ENCODE measurements at places on chromosomes 7 and 10.
A peak's percentile ranks its signal among the peaks of the same experiment; 100 is the strongest.

DNA sequence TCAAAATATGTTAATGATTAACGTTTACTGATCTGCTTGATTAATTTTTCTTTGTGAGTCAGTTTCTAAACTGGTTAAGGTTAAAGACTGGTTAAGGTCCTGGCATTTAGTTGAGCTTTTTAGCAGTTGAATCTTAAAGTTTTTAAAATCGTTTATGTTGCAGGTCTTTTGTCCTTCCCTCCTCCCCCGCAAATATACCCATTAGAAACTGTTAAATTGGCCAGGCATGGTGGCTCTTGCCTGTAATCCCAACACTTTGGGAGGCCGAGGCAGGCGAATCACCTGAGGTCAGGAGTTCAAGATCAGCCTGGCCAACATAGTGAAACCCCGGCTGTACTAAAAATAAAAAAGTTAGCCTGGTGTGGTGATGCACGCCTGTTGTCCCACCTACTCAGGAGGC, 100.9 kb downstream of the PODXL start:
- no peak for DNase-seq

- no peak for DNase-seq
Measured at GRCh38 chr7:146129997-146130396, 13.4 kb downstream of the CNTNAP2 start.

- DNase-seq = no peak
Measured at GRCh38 chr7:139300390-139300789, 40.7 kb upstream of the FMC1 start.

DNA sequence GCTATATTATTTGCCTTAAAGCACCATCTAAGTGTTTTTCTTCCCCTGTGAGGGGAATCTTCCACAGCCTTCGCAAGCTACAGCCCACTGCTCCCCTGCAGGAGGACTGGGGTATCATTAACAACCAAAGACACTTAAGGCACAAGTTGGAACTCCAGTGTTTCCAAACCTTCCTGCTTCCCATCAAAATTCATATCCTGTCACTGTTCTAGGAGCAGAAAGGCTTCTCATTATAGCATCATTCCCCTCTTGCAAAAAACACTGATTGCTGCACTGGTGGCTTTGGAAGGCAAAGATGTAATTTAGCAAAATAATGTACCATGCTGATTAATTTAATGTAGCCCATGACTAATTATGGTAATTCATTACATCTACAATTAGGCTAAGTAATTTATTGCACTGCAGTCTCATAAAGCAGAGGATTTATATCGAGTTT, 207.2 kb downstream of the SKAP2 start:
- no peak for DNase-seq

DNA sequence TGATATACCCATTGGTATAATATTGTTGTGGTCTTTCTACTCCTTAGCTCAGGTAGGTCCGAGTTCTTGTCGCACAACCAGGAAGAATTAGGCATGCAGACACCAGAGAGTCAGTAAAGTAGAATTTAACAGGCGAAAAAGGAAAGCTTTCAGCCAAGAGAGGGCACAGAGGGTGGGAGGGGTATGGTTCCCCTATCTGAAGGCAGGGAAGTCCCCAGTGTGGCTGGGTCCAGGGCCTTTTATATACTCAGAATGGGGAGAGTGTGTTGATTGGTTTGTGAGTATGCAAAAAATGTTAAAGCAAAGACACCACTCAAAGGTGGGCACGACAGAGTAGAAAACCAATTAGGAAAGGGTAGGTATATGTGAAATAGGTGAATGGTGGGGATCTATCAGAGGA, 53.9 kb downstream of the IMMP2L start:
- no peak for DNase-seq

GRCh38 chr7:149719912-149720335, 53.5 kb downstream of the ZNF467 start:
- peak; percentile 75 for DNase-seq

Measured in GM20000 (cell line).